Activated naive CD8-positive, alpha-beta T cell treated with anti-CD3 and anti-CD28 coated beads, Interleukin-2, amount 10 ng/mL, durations not matched to agents 7 days and 5 days (primary cell): ENCODE measurements at places on chromosomes 4 and X.

- no peak for DNase-seq
These were observed 966 bp upstream of the KIAA0232 start for GRCh38 chr4:6781561-6781960.

DNA sequence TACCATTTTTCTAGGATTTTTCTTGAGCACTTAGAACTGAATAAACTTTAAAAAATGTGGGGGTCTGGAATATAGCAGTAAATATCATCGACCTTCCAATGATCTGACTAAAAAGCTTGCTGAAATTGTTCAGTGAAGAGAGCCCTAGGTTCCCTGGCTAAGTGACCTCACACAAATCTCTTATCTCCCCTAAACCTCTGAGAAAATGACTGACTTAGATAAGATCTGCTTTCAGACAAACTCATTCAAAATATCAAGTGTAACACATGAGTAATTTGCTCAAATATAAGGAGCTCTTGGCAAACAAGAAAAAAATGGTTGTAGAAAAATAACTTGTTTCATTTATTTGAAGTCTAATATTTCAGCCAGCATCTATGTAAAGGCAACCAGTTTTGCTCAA lies 441.7 kb upstream of the SLIT2 start:
- no peak for DNase-seq

DNA sequence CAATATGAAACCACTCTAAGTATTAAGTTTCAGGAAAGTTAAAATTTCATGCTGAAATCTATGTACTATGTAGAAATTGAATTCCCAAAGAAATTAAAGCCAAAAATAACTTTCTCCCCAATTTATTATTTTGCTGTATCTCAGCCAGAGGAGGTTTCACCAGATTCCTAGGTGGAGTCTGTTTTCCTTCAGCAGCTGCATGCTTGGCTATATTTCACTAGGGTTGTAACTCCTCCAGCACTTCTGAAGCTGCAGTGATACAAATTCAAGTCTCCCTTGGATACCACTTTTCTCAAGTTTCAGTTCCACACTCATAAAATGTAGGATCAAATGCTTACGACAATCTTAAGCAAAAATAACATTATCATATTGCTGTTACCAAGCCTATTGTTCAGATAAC lies 41.2 kb upstream of the ZC4H2 start:
- no peak for DNase-seq

DNA sequence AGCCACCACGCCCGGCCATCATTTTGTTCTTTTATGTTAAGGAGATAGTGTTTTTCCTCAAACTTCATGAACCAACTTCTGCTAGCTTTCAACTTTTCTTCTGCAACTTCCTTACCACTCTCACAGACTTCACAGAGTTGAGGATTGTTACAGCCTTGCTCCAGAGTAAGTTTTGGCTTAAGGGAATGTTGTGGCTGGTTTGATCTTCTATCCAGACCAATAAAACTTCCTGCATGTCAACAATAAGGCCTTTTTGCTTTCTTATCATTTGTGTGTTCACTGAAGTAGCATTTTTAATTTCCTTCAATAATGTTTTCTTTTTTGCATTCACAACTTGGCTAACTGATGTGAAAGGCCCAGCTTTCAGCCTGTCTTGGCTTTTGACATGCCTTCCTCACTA lies 12.7 kb upstream of the TET2 start:
- no peak for DNase-seq

GRCh38 chrX:70553516-70553915 lies 108.9 kb downstream of the DLG3 start:
- no peak for DNase-seq

GRCh38 chr4:1841201-1841886 lies 14.6 kb downstream of the LETM1 start:
- DNase-seq: no peak

DNA sequence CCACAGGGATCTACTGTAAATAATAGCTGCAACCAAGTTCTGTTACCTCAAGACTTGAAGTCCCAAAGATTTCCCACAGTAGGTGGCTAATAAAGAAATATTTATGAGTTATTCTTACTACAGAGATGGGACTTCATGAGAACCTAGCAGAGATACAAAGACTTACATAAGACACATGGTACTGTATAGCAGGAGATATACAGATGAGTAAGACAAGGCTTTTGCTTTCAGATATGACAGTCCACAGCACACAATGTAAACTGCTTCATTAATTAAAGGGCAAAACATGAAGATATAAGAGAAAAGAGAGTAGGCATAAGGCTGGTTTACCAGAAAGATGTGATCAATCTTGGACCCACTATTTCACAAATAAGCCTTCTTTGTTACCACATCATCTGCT lies 6.6 kb downstream of the ANKRD17 start:
- DNase-seq: no peak

DNA sequence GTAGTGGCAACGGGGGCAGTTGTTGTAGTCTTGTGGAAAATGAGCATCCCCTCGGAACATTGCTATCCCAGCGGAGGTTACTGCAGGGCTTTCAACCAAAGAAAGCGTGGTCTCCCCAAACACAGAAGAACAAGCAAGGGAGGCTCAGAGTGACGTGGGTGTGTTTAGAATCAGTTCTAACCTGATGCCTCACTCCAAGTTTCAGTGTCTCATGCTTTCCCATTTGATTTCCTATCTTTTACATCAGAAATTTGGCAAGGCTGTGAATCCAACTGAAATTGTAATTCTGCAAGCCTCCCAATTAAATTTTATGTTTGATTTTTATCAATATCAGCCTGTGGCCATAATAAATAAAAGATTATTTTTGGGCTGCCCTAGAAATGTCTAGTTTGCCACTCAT lies 156.1 kb upstream of the LNX1 start:
- DNase-seq: no peak

GRCh38 chr4:16826406-16826910 lies 72.0 kb downstream of the LDB2 start:
- DNase-seq: no peak

- DNase-seq: no peak
These were observed 498.0 kb upstream of the BOD1L1 start for GRCh38 chr4:14125375-14126129.

- DNase-seq: no peak
These were observed 38.2 kb downstream of the CSN3 start for GRCh38 chr4:70280567-70280966.

GRCh38 chrX:38108364-38108763 lies 102.0 kb downstream of the SYTL5 start:
- no peak for DNase-seq

GRCh38 chr4:75800972-75801371 lies 76.6 kb downstream of the USO1 start:
- no peak for DNase-seq

DNA sequence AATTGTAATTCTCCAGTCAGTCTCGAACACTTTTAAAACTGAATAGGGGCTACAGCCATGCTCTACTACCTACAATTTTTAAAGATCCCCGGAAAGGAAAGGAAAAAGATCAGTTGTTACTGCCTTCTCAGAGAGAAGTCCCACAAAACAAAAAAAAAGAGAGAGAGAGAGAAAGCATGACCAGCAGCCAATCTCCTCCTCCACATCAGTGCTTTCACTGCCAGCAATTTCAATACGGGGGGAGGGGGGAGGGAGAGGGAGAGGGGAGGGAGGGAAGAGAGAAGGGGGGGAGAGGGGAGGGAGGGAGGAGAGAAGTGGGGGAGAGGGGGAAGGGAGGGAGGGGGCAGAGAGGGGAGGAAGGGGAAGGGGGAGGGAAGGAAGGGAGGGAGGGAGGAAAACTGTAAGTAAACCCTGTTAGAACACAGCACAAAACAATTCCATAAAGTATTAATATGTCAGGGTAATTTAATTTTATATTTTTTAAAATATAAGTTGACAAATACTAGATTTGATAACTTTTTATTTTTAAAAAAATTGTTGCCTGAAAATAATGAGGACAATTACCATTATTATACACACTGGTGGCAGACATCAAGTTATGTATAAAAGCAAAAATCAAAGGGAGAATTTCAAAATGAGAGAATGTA lies 108.0 kb downstream of the LRBA start:
- DNase-seq: no peak

DNA sequence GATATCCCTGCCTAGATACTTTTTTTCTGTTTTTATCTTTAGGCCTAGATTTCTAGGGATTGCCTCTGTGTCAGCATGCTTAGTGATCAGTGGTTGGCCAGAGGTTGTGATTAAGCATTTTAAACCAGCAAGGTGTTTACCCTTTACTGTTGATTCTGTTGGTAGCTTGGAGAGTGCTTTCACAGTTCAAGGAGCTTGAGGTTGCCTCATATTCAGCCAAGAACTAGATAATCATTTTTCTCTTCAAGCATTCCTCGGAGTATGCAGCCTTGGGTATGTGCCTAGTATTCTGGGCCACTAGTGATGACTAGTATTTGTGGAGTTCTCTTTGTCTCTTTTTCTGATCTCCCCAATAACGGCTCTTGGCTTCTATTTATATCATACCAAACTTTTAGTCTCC lies 20.4 kb downstream of the APOOL start:
- DNase-seq: no peak

GRCh38 chr4:180571516-180572055 lies 1671.6 kb upstream of the TENM3 start:
- DNase-seq: no peak

- no peak for DNase-seq
These were observed 48.5 kb upstream of the TMEM154 start for GRCh38 chr4:152728343-152728742.

DNA sequence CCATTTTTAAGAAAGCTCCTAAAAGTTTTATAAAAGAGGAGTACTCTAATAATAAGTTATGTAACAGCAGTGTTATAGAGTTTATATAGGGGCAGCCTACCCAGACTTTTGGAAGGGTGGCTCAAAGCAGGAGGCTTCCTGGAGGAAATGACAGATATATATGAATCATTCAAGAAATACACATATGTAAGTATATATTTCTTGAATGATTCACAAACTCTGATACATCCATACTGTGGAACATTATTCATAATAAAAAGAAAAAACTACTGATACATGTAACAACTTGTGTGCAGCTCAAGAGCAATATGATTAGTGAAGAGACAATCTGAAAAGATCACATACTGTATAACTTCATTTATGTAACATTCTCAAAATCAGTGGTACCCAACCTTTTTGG lies 166.2 kb downstream of the WDFY3 start:
- no peak for DNase-seq

DNA sequence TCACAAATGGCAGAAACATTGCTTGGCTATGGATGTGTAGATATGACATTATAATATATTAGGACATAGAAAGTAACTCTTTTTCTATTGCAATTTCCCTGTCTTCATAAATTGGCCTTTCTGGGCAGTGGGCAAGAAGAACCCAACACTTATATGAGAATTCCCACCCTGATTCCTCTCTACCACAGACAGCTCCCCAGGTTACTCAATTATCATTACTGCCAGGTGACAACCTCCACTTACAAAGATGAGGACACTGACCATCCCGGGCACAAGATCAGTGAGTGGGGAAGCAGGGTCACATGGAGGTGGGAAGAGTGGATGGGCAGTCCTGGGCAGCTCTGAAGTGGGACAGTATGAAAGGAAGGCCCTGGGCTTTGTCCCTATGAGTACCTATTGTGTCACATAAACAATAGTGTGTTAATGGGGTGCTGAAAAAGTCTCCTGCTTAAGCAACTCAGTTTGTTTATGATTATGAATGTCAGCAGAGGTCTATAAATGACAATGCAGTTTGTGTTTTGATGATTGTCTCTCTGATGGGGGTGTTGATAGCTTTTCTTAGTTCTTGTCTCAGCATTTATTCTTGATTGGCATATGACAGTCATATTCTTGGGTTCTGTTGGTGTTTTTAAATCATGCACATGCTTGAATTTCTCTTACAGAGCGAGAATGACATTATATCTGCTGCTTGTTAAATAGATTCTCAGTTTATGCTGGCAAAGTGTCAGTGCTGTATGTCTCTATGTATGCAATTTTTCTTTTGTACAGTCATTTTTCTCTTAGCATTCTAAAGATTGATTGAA lies 99.9 kb downstream of the SLIT2 start:
- DNase-seq: no peak

GRCh38 chr4:140993370-140993769 lies 139.9 kb downstream of the RNF150 start:
- no peak for DNase-seq

- no peak for DNase-seq
These were observed 2.7 kb downstream of the SMAD1 start for GRCh38 chr4:145484225-145484846.

- no peak for DNase-seq
These were observed 6.7 kb downstream of the ARAP2 start for GRCh38 chr4:36237366-36238313.

DNA sequence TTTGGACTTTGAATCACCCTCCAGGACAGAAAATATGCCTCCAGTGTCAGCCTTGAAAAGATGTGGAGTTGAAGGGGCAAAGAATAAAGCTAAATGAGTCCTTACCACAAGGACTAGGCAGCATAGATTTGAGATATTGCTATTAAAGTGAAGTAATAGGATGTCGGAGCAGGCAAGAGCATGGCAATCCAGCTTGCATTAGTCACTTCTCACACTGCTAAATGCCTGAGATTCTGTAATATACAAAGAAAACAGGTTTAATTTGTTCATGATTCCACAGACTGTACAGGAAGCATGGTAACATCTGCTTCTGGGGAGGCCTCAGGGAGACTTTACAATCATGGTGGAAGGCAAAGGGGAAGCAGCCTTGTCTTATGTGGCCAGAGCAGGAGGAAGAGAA lies 109.8 kb upstream of the PCDH7 start:
- DNase-seq: no peak

DNA sequence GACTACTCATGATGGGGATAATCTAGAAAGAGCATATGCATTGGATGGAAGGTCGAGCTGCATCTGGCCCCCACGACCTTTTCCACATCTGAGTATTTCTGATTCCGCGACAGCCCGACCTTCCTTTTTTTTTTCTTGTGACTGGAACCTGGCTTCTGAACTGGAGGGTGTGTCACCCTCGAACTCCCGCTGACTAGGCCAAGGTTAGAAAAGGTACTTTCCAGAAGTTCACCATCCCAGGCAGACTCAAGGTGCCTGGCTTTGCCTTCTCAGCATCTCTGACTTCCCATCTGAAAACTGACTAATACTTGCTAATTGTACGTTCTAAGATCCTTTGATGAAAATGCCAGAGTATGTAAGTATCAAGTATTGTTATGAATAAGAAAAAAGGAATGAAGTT lies 49.3 kb upstream of the CD40LG start:
- DNase-seq: no peak

- no peak for DNase-seq
These were observed 105.3 kb upstream of the TMEM150C start for GRCh38 chr4:82666970-82667665.

GRCh38 chr4:151960449-151961230 lies 199.8 kb upstream of the GATB start:
- no peak for DNase-seq

GRCh38 chr4:182519528-182519927 lies 276.3 kb downstream of the TENM3 start:
- no peak for DNase-seq

- DNase-seq: no peak
These were observed 13.4 kb upstream of the ETDC start for GRCh38 chrX:135295944-135296305.

GRCh38 chr4:100841911-100842310 lies 324.1 kb upstream of the EMCN start:
- no peak for DNase-seq

GRCh38 chr4:88797725-88798124 lies 100.1 kb upstream of the NAP1L5 start:
- no peak for DNase-seq

- no peak for DNase-seq
These were observed 296.3 kb downstream of the PCDH7 start for GRCh38 chr4:31016322-31017061.
